ENCODE measurements at places on chromosomes 12 and 14.

DNA sequence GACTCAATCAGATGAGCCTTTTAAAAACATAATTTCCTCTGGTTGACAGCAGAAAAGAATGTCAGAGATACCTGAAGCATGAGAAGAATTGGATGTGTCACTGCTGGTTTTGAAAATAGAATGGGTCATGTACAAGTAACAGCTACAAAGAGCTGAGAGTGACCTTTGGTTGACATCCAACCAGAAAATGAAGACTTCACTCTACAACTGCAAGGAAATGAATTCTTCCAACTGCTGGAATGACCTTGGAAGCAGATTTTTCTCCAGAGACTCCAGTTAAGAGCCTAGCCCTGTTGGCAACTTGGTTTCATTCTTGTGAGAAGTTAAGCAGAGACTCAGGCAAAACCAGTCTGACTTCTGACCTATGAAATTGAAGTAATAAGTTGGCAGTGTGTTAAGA, 505.9 kb downstream of the SLC16A7 start:
- DNase-seq, result no peak

- DNase-seq, result no peak
Measured at GRCh38 chr14:77063571-77064171, 34.4 kb upstream of the CIPC start.

GRCh38 chr12:45468751-45469615, 253.1 kb downstream of the ANO6 start:
- DNase-seq, result no peak

GRCh38 chr14:91897106-91897701, 29.9 kb upstream of the TC2N start:
- no peak for DNase-seq

DNA sequence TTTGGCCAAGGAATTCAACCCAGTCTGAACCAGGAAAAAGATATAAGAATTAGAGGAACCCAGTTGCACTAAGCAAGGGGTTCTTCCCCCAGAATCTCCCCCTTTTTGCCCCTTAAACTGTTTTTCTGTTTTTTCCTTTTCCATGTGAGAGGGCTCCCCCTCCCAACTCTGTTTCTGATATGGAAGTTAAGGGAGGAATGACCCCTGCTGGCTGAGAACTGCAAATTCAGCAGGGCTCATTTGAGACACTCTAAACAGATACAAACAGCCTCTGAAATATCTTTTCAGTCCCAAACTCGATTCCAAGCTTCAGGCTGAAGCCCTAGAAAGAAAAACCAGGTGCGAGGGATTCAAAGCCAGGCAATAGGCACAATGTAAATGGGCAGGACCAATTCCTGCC, 132.7 kb downstream of the SLC41A2 start:
- peak; percentile 16 for DNase-seq

DNA sequence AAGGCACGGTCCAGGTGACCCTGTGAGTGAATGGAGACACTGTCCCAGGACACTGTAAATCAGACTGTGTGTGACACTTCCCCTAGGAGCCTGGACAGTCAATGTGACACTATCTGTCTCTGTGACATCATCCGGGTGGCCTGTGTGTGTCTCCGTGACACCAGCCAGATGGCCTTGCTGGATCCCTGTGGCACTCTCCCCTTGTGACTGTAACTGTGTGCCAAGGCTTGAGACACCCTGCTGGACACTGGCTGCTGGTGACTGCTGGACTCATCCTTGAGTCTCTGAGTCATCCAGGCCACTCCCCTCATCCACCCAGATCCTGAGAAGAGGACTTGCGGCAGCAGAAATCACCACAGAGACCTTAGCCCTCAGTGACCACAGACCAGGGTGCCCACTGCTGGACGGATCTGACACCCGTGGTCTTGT, 51.6 kb downstream of the MVK start:
- DNase-seq, result no peak

GRCh38 chr14:99677231-99678140, 6.6 kb upstream of the CYP46A1 start:
- DNase-seq, result no peak

DNA sequence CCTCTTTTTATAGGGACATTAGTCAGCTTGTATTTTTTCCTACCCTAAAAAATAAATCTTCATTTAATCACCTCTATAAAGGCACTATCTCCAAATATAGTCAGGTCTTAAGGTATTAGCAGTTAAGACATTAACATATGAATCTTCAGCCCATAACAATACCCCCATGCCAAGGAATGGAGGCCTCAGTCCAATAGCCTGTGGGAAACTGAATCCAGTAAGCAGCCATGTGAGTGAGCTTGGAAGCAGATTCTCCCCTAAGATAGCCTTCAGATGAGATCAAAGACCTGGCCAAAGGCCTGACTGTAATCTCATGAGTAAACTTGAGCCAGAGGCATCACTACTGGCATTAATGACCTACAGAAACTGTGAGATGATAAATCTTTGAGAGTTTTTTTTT, 232.1 kb upstream of the SYT10 start:
- no peak for DNase-seq

GRCh38 chr12:7060353-7060954, at the start of gene C1S:
Gene C1S (plus strand): TSS chr12:7060718. CDS start chr12:7061913, 1,195 bp downstream.
- no peak for DNase-seq

- no peak for DNase-seq
Measured at GRCh38 chr12:4858386-4858785, 51.3 kb upstream of the KCNA1 start.

DNA sequence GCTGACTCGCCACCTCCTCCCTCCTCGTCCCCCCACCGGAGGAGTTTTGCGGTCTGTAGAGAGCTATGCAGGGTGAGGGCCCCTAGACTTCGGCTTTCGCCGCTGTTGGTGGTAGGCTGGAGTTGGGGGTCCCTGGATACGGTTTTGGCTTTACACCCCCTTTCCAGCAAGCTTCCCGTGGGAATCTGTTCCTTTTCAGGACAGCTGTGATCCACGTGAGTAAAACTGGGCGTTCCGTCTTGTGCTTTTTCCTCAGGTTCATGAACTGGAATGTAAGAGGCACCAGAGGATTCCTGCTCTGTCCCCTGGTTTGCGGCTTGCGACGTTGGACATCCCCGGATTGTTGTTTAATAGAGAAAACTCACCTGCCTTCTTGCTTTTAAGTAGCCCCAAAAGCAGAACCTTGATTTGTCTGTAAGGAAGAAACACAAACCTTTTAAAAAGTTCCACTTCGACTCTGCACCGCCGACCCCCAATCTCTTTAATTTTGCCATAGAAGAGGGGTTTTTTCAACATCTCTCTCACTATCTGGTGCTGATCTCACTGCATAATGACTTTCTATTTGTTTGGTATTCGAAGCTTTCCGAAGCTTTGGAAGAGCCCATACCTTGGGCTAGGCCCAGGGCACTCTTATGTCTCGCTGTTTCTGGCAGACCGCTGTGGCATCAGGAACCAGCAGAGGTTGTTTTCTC, 490 bp downstream of the PRORP start:
- DNase-seq, result peak; percentile 3

DNA sequence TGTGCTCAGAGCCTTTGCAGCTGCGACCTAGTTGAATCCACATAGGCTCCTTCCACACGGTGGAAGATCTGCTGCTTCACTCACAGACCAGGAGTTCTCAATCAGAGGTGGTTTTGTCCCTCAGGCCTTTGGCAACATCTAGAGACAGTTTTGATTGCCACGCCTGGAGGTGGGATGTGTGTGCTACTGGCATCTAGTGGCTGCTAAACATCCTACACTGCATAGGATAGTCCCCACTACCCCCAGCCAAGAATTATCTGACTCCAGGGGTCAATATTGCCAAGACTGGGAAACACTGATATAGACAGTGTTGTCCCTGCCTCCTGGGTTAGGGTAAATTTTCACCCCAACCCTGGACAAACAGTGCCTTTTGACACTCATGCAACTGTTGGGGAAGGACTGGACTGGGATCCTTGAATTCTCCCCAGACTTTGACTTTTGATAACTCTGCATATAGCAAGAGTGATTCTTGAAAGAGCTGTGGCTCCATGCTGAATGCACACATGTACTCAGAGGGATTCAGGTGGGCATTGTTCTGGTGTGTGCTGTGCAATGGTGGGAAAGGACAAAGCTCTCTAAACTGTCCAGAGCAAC, 39.8 kb downstream of the BAZ2A start:
- DNase-seq, result no peak

DNA sequence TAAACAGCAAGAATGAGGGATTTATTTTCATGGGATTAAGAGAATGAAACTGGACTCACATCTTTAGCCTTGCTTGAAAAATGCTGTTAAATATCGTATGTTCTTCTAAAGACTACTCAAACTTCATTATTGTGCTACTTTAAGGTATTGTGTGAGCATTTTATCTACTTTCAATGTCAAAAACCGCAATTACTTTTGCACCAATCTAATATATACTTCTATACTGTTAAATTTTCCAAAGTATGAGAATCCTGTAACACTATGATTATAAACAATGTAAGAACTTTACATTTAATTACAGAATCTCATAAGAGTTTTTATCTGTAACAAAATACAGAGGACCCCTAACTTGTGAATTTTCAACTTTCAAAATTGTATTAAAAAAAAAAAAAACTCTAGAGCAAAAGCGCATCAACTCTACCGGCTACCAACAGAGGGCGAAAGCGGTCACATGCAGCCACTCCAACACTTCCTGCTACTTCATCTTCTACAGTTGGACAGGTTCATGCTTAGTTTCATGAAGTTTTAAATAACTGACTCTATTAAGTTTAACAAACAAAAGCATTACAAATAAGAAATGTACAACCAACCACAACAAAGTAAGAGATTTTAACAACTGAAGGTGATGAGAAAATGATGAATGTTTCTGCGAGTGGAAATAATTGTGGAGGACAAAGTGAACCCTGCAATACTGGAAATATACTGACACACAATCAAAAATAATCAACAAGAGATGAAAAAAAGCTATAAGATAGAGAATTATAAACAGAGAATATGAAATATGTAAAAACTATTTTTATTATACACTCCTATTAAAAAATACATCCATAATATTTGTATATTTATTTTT, 210.9 kb downstream of the MED13L start:
- peak; percentile 25 for DNase-seq

DNA sequence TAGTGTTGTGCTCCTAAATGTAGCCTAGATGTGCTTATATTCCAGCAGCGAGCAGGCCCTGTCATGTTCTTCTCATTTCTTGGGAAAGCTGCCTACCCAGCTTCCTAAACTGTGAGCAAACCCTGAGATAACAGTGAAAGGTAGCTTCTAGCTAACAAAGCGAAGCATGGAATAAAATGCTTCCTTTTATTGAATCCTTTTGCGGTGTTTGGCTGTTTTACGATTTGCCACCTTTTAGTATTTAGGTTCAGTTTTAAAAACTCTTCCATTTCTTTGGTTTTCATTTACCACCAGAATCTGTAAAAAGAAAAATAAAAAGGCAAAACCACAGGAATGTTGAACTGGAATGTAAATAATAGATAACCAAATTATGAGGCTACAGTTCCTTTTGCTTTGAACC, 5.0 kb upstream of the PKP2 start:
- no peak for DNase-seq

- no peak for DNase-seq
Measured at GRCh38 chr14:21025371-21026273, 761 bp upstream of the NDRG2 start.

DNA sequence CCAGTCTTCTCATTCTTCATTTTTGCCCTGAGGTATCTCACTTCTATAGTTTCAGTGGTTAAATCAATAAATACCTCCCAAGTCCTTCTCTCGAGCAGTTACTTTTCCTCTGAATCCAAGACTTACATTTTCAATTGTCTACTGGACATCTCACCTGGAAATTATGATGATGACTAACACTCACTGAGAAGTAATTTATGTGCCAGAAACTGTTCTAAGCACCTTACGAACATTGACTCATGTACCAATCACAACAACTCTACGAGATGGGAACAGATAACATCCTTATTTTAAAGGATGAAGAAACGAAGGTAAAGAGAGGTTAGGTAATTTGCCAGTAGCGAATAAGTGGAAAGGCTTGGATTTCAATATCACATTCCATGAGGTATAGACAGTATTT, 94.1 kb downstream of the EML5 start:
- DNase-seq, result no peak

- no peak for DNase-seq
Measured at GRCh38 chr14:51081712-51082111, 13.2 kb downstream of the TRIM9 start.

- no peak for DNase-seq
Measured at GRCh38 chr14:51897791-51898355, 37.5 kb downstream of the GNG2 start.

GRCh38 chr12:47052274-47052673, 27.1 kb upstream of the PCED1B start:
- no peak for DNase-seq

DNA sequence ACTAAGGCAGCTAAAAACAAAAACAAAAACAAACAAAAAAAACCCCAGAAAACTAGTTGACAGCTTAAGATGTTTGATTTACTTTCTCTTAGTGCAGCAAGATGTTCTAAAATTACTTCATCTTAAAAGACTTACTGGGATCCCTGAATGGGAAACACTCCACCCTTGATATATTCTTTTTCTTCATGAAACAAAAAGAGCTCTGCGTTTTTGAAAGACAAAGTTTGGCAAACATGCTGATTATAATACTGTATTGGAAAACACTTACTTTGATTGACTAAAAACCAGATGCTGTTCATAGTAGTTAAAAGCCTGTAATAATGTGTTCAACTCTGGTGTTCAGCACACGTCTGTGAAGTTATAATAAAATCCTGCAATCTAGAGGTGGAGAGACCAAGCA, 136.8 kb downstream of the SRGAP1 start:
- DNase-seq, result no peak

DNA sequence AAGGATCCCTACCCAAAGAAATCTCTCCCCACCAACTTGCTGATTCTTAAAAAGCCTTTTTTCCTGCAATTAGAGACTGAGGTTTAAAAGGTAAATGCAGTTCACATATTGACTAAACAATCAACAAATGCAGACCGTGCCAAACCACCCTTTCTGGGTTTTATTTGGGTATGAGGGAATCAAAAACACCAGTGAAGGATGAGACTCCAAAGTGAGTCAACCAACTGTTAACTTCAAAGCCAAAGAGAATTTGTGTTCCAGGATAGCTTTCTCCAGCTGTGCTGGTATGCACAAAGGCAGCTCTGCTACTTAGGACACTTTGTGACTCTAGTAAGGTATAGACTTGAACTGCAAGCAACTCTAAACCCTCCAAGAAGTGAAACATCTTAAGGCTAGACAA, 39.4 kb downstream of the RPS29 start:
- no peak for DNase-seq

DNA sequence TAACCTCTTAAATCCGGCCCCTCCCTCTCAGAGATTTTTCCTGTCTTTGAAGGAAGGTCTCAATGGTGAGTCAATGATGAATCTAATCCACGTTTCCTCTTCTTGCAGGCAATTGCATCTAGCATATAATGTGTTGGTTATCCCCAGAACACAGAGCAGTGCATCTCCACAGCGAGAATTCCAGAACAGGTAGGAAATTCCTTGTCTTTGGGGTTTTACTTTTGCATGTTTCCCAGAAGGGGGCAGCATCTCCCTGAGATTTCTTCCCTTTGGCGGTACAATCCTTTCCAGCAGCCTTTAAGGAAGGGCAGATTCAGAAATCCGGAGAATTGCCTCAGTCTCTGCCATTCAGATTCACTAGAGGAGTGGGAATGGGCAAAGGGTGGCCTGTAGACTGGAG, 128.0 kb downstream of the KCNA5 start:
- no peak for DNase-seq

GRCh38 chr12:40310211-40310610, 85.4 kb downstream of the LRRK2 start:
- DNase-seq, result no peak

Data from HL-60 (cell line).